ENCODE measurements at places on chromosomes 1 and 21. TPM values are rescaled to one million over a fixed set of nuclear protein-coding genes. Genes with fewer than 3 reads are reported as not detected.

GRCh38 chr1:62841587-62842169 is 57.7 kb downstream of the ATG4C start:
- H3K4me3 ChIP-seq = no peak overlapping the region
- H3K36me3 ChIP-seq = no peaks in the 10 kb centered on the region
- no peaks in the 10 kb centered on the region for H3K27me3 ChIP-seq
- H3K4me1 ChIP-seq = no peaks in the 10 kb centered on the region
- no peak overlapping the region for H3K27ac ChIP-seq

The FAM78B gene
- 0.90 TPM for total RNA-seq

- peak overlapping the region; percentile 77 for H3K27ac ChIP-seq
- no peaks in the 10 kb centered on the region for H3K27me3 ChIP-seq
- peak overlapping the region; percentile 72 for H3K4me3 ChIP-seq
- DNase-seq = peak; percentile 50
- H3K36me3 ChIP-seq = no peaks in the 10 kb centered on the region
Measured at GRCh38 chr1:203320591-203321272, 15.4 kb downstream of the BTG2 start.

The RABGGTB gene
- 133 TPM for total RNA-seq

Data from activated T-cell treated with anti-CD3 and anti-CD28 coated beads, Interleukin-2, amount 50 U/mL, for 72 hours (primary cell).